T-helper 17 cell (primary cell): ENCODE measurements at places on chromosomes 5 and 9.

GRCh38 chr5:93572608-93573353, 8.2 kb downstream of the NR2F1-AS1 start:
- DNase-seq = no peak

DNA sequence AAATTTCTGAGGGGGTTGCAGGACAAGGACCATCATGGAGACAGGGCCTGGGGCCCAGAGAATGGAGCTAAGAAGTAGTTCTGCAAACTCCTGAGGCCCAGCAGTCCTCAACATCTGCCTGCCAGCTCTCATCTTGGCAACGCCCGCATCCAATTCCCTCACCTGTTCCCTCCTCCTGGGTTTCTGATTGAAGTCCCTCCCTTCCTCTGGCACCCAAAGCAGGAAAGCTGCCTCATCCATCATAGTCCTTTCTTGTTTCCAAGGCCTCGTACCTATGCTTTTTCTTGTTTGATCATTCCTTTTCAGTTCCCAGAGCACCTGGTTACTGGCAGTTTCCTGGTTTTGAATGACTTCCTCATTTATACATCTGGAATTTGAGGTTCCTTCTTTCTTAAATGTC, 181.3 kb downstream of the NR2F1-AS1 start:
- DNase-seq = no peak

- no peak for DNase-seq
These were observed 111.5 kb downstream of the IZUMO3 start for GRCh38 chr9:24434183-24434582.

GRCh38 chr5:61897251-61897650, 408.8 kb upstream of the KIF2A start:
- no peak for DNase-seq

DNA sequence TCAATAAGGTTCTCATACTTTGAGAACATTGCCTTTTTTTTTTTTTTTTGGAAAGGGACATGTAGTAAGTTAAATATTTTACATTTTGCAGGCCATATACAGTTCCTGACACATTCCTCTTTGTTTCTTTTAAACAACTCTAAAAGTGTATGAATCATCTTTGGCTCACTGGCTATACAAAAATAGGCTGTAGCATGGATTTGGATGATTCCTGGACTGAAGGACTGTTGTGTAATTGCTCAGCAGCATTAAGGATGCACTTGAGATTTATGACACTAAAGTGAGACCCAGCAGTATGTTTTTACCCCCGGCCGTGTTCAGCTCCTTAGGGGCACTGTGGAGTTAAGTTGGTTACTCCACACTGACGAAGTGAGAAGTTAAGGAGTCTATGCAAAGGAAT, 41.3 kb downstream of the VPS13A start:
- DNase-seq = no peak

GRCh38 chr9:116124472-116125040, 29.0 kb upstream of the PAPPA start:
- DNase-seq = no peak

GRCh38 chr5:14156290-14156649, 13.1 kb downstream of the TRIO start:
- DNase-seq = no peak
